CD4-positive, alpha-beta T cell treated with Interferon gamma for 1 hour (primary cell): ENCODE measurements at places on chromosomes 11 and 22.

DNA sequence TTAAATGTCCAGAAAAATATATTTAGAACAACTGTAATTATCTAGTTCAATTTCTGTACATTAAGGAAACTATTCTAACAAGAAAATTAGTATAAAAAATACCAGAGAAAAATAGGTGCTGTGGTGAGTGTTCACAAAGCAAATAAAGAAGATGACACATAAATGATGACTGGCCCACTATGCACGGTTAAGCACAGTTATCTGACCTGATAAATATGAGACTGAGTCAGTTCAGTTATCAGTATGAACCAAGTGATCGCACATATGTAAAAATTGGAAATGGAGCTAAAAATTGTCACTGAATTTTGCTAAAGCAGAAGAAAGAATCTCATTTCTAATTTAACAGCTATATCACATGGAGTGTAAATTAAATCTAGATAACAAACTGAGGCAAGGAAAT is 18.8 kb upstream of the MAML2 start:
- no peak for DNase-seq

DNA sequence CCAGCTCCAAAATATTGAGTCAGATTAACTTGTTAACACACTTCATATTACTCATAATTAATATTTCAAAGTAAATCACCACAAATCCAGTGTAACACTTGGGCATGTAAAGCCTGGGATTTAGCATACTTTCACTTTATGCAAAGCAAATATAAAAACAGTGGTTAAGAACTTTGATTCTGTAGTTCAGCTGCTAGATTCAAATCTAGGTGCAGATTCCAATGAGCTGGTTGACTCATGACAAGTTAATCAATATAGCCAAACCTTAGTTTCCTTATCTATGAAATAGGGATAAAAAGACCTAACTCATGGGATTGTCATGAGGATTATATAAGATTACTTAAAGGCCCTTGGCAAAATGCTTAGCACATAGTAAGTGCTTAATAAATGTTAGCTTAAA is 45.9 kb downstream of the ARHGAP42 start:
- no peak for DNase-seq

DNA sequence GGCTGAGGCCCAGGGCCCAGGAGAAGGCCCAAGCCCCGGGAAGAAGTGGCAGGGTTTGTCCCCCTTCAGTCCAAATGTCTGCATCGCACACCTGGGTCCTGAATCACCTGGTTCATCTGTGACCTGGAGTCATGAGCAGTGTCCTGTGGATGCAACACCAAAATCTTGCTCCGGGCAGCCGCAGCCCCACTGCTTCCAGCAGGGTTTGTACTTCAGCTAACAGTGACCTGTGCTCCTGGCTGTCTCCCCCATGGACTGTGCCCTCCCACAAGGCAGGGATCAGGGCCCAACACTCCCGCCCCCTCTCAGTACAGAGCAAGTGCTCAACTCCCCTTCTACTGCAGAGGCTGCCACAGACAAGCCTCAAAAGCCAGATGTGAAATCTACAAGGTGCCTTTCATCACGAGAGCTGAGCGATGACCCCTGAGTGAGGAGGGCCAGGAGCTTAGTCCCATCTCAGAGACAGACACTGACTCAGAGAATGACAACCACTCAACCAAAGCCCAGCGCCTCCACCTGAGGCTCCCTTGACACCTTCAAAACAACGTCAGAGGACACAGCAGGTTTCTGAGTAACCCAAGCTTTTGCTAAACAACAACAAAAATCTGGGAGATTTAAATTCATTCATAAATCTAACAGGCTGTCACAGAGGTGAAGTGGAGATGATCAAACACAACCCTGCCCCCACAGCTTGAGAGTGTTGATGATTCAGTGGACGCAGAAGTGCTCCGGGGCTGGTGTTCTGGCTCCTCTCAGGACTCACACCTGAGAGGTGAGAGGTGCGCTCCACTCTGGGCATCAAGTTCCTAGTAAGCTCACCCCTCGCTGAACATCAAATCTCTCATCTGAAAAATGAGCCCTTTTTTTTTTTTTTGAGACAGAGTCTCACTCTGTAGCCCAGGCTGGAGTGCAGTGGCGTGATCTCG is 3.4 kb downstream of the KIAA0930 start:
- DNase-seq = no peak

DNA sequence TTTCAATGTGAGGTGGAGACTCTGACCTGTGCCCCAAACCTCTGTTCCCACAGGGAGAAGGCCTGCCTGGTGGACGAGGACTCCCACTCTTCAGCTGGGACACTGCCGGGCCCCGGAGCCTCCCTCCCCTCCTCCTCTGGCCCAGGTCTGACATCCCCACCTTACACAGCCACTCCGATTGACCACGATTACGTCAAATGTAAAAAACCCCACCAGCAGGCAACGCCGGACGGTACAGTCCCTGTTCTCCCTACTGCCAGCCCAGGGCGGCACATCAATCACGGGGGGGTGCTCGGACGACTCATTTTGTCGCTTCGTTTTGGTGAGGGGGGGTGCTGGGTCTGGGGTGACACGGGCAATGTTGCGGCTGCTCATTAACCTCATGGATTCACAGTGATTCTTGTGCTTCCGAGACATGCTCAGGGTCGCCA is 83.3 kb upstream of the SUSD2 start:
- no peak for DNase-seq

- DNase-seq = no peak
These were observed 73.3 kb downstream of the GLYATL1 start for GRCh38 chr11:59012398-59013265.

DNA sequence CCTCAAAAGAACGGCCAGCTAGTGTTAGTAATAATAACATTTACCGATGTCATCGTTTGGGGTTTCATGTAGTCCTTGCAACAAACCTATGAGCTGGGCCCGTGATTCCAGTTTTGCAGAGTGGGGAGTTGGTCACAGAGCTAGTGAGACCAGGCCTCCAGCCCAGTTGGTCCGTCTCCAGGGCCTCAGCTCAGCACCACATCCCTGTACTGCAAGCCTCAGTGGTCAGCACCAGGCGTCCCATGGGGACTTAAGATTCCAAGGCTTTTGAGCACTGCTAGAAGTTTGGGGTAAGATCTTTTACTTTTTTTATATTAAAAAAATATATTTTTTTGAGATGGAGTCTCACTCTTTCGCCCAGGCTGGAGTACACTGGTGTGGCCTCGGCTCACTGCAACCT is 1.1 kb upstream of the TSGA10IP start:
- no peak for DNase-seq

- DNase-seq = no peak
These were observed 378 bp downstream of the OR51D1 start for GRCh38 chr11:4637662-4638047.

GRCh38 chr22:40533712-40534378 is 102.7 kb downstream of the MRTFA start:
- DNase-seq = peak; percentile 42

GRCh38 chr11:119645018-119645417 is 84.0 kb downstream of the NECTIN1 start:
- DNase-seq = no peak

GRCh38 chr22:44489026-44489425 is 9.0 kb downstream of the RTL6 start:
- DNase-seq = no peak

GRCh38 chr11:10550503-10551289 is 9.7 kb upstream of the RNF141 start:
- DNase-seq = no peak

GRCh38 chr11:80241766-80242165 is 800.9 kb upstream of the TENM4 start:
- DNase-seq = no peak
